ENCODE measurements at places on chromosomes 16 and 17.

DNA sequence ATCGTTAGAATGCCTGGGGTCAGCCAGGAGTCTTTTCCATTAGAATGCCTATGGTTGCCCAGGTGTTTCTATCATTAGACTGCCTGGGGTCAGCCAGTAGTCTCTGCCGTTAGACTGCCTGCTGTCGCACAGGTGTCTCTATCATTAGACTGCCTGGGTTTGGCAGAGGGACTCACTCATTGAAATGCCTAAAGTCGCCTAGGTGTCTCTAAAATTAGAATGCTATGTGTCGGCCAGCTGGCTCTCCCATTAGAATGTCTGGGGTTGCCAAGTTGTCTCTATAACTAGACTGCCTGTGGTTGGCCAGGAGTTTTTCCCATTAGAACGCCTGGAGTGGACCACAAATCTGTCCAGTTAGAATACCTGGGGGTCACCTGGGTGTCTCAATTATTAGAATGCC is 2266.5 kb downstream of the TP53TG3F start:
- no peak for DNase-seq

DNA sequence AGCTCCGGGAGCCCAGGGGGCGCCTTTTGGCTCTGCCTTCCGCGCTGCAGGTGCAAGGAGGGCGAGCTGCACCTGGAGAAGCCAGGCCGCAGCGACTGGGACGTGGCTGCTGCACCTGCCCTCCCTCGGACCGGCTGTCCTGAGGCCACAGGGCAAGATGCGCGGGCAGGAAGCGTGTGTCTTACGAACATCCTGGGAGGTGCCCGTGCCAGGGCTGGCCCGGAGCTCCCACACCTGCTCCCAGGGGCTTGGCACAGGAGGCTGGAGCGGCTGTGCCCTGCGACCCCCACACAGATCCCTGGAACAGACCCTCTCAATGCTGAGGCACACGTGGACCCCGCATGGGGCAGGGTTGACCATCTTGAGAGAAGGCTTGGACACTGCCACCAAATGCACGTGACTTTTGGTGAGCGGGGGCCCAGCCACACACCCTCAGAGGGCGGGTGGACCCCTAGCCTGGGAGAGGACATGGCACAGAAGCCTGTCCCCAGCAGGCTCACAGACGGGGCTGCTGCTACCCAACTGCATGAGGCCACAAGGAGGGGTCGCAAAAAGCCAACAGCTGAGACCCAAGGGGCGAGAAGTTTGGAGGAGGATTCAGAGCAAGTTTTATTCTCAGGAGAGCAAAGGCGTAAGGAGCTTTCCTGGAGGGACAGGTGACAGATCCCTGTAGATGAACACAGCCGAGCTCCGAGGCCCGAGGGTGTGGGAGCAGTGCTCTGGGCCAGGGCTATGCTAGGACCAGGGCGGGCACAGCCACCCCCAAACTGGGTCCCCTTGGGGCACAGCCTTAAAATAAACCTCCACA is 11.4 kb downstream of the NDUFAF8 start:
- no peak for DNase-seq

DNA sequence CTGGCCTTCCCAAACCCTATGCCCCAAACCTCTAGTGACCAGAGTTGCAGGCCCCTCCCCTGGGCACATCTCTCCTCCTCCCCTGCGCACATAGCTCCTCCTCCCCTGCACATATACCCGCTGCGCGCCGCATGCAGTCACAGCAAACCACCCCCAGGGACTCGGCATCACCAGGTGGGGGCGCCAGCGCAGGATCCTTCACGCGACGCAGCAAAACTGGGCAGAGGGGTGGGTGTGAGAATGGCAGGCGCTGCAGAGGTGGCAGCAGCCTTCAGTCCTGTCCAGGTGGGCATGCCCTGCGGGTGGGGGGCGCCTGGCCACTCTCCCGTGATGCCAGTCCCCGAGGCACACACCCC is 5.6 kb downstream of the CORO6 start:
- peak; percentile 97 for DNase-seq

GRCh38 chr16:86088816-86089215 is 189.9 kb downstream of the IRF8 start:
- DNase-seq = no peak

- DNase-seq = no peak
Observed at GRCh38 chr16:30139583-30140481, 16.8 kb upstream of the MAPK3 start.
